Stimulated activated CD4-positive, alpha-beta T cell treated with anti-CD3 and anti-CD28 coated beads, Interleukin-12 subunit alpha, Interleukin-12 subunit beta, amount 100 ng/mL, for 24 hours (primary cell): ENCODE measurements at places on chromosomes 3 and 15.

GRCh38 chr3:171397089-171397488 lies 63.1 kb downstream of the TNIK start:
- no peak for DNase-seq

DNA sequence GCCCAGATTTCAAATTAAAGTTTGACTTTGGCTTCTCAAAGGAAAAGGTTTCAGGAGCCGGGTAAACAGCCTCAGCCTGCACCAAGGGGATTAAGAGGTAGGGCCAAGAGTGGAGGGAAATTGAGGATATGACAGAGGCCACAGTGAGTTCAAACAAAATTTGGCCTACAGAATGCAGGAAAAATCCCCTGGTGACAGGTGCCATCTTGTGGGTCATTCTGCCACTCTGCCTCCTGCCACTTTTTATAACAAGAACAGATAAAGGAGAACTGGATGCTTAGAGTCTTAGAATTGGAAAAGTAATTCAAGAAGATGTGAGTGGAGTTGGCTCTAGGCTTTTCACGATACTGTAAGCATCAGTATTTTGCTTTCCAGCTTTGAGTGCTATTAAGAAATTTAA lies 253.2 kb downstream of the NR2F2 start:
- no peak for DNase-seq

GRCh38 chr15:74240002-74240568 lies 4.0 kb downstream of the CCDC33 start:
- no peak for DNase-seq

DNA sequence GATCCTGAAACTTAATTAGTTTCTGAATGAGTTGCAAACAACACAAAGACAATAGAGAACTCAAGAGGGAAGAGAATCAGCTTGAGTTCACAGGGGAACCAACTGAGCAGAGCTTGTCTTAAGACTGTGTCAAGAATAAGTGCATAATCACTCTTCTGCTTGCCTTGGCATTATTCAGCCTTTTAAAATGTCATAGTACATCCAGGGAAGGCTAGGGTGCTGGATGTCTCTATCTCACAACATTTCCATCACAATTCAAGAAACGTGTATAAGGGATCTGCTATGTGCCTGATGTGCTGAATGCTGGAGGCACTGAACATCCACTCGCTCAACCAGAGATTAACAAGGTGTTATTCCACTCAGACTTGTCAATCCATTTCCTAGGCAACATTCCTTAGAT lies 122.6 kb downstream of the CPNE4 start:
- DNase-seq: no peak

GRCh38 chr15:40878785-40879184 lies 4.8 kb upstream of the RHOV start:
- no peak for DNase-seq
